Activated CD8-positive, alpha-beta memory T cell treated with anti-CD3 and anti-CD28 coated beads, Interleukin-2, amount 50 U/mL, for 4 hours (primary cell): ENCODE measurements at places on chromosomes 4 and X.

DNA sequence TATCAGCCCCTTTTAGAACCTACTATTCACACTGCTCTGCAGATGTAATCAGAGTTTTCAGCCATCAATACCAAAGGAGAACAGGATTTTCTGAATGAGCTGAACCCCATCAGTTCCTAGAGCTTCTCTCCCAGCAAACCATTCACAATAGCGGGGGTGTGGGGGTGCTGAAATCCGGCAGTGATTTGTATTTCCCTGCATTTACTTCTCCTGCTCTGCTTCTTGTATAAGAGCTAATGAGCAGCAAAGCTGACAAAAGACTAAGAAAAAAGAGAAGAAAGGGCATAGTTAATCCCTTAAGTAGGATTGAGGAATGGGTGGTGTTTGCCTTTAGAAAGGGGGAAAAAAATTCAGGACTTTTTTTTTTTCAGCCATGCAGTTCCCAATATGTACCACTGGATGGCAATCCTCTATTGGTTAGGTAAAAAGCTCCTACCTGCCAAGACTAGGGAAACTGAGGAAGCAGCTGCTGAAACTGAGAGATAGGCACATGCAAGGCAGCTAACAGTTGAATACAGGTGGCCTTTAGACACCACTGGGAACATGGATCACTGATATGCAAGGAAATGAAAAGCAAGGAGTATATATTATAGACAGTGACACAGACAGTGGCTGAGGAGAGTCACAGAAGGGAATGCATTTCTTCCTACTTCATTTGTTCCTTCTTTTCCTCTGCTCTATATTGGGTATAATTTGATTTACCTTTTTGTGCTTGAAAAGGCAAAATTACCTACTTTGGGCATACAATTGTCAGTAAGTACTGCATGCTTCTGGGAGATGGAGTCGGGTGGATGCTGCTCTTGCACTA lies 217.9 kb downstream of the HS6ST2 start:
- DNase-seq, result no peak

GRCh38 chr4:140756319-140757231 lies at the start of gene TBC1D9:
Gene TBC1D9 (minus strand): TSS chr4:140756385. CDS start chr4:140756045, 340 bp downstream.
- no peak for DNase-seq

- DNase-seq, result no peak
Measured at GRCh38 chr4:147361726-147362125, 119.2 kb upstream of the EDNRA start.

GRCh38 chr4:177519481-177520260 lies 77.4 kb upstream of the AGA start:
- DNase-seq, result no peak
